Stimulated activated CD4-positive, alpha-beta T cell treated with anti-CD3 and anti-CD28 coated beads, Interleukin-2, amount 100 ng/mL, for 4 hours (primary cell): ENCODE measurements at places on chromosomes 2 and 18.

DNA sequence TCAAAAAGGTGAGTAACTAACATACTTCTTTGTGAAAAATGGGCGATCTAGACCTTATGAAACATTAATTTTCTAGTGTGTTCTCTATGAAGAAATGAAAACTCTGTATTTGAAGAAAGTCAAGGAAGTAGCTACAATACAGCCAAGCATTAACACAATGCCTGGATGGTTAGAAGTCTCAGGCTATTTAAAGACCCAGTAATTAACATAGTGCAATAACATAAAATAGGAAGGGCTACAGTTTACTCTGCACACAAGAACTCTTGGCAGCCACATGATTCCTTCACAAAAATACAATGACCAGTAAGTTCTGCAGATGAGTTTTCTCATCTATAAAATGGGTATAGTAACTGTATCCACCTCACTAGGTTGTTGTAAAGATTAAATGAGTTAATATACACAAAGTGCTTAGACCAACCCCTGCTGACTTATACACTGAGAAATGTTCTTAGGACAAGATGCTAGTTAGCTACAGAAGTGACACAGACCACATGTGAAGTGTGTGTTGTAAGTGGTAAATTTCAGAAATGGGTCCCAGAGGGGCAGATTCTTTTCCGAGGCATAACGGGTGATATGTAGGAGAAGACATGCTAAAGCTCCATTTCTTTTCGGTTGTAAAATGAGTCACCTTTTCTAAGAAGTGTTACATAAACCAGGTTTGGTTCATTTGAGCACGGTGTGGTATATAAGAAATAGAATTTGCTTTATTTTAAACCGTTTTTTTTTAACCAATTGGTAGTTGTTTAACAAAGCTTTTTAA lies 61.8 kb downstream of the CXCR4 start:
- DNase-seq = no peak

DNA sequence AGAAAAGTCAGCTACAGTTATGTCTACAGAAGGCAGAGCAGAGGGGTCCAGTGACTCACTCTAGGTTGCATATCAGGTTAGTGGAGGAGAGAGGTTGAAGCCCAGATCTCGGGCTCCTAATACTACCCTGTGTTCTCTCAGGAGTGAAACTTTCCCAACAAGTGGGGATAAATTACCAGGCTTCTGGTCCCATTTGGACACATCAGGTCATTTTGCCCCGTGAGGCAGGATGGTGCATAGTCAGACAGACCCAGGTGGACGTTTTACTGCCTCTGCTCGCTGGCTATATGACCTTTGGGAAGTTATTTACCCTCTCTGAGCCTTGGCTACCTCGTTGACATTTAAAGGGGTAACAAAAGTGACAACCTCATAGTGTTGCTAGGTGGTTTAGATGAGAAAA lies 128.0 kb upstream of the REV1 start:
- DNase-seq = no peak

DNA sequence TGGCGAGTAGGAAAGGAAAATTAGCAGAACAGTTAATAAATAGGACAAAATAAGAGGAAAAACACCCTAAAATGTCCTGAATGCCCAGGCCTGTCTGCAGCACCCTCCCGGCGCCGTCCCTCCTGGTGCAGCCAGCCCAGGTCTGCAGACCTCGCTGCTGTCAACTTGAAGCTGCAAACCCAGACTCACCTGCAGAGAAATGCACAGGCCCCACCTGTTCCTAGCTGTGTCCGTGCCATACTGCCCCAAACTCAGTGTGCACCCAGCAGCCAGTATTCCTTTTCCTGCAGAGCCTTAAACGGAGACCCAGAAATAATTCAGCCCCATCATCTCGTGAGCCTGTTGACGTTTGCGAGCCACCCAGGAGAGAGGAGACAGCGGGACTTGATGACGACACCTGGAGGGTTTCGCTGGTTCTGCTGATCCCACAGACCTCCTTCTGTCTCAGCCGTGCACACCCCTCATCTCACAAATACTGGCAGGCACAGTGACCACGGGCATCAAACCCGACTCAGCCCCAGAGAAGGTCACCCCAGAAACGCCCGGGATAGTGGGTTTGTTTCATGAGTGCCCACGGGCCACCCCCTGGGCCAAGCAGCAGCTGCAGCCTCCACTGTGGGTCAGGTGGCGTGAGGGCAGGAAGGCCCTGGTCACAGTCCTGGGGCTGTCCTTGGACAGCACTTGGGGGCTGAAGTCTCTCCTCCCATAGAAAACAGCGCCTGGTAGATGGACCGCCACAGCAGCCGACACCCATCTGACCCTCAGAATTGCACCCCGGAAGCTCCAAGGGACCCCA lies 239.5 kb upstream of the SALL3 start:
- no peak for DNase-seq

GRCh38 chr18:13427354-13427753 lies 208.8 kb downstream of the LDLRAD4 start:
- DNase-seq = no peak

- DNase-seq = peak; percentile 24
Observed at GRCh38 chr2:44479127-44479887, 117.6 kb downstream of the CAMKMT start.
